ENCODE measurements at places on chromosomes 3 and 15.

GRCh38 chr3:172577987-172578570, 54.8 kb upstream of the TNFSF10 start:
- no peak for DNase-seq

- no peak for DNase-seq
Observed at GRCh38 chr3:100871306-100871705, 121.9 kb downstream of the ABI3BP start.

- DNase-seq, result no peak
Observed at GRCh38 chr15:40087991-40088928, 20.4 kb downstream of the BMF start.

GRCh38 chr15:41820791-41821423, 7.0 kb upstream of the JMJD7 start:
- no peak for DNase-seq

GRCh38 chr3:194133661-194134230, 2.2 kb upstream of the HES1 start:
- peak; percentile 12 for DNase-seq

- DNase-seq, result no peak
Observed at GRCh38 chr3:12935023-12935860, 93.9 kb upstream of the RPL32 start.

DNA sequence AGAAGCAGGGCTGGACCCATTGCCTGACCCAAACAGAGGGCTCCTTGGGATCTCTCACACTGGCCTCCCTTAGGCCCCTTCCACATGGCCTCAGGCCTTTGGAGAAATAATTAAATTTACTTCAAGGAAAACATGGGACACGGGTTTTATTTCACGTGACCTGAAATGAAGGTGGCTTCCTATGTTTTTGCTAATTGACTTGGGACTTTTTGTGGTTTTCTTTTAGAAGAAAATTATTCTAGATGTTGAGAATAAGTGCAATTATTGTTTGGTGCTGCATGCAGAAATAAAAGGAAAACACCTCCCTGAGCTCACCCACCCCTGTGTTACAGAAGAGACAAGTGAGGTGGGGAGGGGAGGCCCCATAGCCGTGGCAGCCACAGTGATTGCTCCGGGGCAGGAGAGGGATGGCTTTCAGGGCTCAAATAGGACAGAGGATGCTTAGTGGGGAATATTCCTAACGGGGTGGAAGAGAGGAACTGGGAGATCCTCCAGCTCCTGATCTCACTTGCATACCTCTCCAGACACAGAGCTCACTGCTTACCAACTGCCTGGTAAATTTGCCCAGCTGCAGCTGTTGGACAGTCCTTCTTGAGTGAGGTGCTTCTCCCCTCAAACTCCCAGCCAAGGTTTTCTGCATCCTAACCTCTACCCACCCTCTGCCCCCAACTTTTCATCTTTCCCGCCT, 29.2 kb upstream of the RPL29 start:
- DNase-seq, result no peak

- DNase-seq, result no peak
Observed at GRCh38 chr3:197801891-197802778, 11.1 kb downstream of the LRCH3 start.

- no peak for DNase-seq
Observed at GRCh38 chr3:126103121-126104027, 19.4 kb upstream of the SLC41A3 start.

DNA sequence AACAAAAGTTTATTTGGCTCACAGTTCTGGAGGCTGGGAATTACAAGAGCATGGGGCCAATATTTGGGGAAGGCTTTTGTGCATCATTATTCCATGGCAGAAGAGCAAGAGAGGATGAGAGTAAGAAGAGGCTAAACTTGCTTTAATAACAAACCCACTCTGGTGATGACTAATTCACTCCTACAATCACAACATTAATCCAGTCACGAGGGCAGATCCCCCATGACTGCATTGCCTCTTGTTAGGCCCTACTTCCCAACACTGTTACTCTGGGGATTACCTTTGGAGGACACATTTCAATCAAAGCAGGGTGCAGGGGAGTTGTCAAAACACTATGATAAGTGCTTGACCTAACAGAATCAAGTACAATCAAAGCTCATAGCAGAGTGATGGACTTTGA, 181.7 kb downstream of the BBX start:
- no peak for DNase-seq

DNA sequence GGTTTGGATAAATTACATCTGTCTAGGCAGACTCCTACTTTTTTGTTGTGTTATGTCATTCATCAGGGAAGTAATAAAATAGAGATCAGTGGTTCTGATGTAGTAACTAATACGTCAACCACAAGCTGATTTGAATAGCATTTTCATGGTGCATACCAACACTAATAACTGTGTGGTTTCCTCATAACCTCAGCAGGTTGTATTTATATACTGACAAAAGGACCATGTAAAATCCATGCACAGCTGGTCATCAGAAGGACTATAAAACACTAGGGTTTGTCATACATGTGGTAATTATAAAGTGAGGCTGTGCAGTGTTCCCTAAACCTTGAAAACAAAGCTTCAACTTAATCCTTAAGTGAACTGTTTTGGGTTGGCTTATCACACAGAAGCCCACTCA, 216.8 kb upstream of the RBMS3 start:
- DNase-seq, result no peak

GRCh38 chr3:183878071-183878470, 6.6 kb downstream of the PARL start:
- DNase-seq, result no peak

- no peak for DNase-seq
Observed at GRCh38 chr3:11140713-11141104, 13.6 kb upstream of the HRH1 start.

GRCh38 chr3:16570113-16570512, 35.1 kb downstream of the DAZL start:
- DNase-seq, result no peak

DNA sequence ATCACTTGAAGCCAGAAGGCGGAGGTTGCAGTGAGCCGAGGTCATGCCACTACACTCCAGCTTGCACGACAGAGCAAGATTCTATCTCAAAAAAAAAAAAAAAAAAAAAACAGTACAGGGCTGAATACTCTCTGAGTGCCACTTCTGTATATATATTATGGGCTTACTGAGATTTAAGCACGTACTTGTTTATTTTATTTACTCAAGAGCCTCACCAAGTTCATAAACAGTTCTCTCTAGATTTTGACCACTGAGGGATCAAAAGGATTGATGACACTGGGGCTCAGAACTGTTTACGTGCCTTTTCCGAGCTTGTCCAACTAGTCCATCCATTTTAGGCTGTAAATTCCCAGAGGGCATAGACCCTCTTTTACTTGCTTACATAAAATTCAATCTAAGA, 81.5 kb downstream of the FRMD4B start:
- DNase-seq, result no peak

DNA sequence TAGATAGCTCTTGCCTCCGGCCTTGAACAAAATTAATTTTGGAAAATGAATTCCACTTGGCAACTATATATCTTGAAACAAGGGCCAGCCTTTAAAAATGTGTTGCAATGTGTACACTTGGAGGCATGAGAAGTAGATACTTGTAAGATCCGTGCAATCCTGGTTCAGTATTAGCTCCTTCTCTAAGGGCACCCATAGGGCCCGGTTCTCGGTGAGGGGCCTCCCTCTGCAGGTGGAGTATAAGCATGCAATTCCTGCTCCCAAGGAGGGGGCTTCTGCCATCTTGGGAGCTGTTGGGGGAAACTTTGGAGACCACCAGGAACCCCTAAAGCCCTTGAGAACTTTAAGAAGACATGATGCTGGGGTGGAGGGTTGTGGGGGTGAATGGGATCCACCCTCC, 388.7 kb upstream of the RGMA start:
- no peak for DNase-seq

DNA sequence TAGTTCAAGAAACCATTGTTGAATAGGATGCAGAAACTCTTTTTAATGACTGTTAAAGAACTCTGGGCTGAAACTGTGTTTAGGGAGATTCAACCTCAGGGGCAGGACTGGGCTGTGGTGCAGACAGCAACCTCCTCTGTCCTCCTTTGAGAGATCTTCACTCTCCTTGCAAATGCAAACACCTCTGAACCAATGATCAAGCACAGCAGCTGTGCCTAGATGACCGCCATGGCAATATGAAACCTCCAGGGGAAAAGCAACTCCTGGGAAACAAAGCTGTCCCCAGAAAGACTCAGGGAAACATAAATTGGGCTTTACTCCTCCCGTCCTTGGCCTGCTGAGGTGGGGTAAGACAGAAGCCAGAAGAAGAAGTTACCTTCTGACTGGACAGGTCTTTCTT, 52.6 kb downstream of the TBC1D2B start:
- DNase-seq, result no peak

GRCh38 chr3:57958642-57959422, 49.4 kb upstream of the FLNB start:
- DNase-seq, result no peak

GRCh38 chr3:73070675-73071575, 9.5 kb downstream of the EBLN2 start:
- no peak for DNase-seq

GRCh38 chr3:72582211-72582878, 265.9 kb downstream of the SHQ1 start:
- DNase-seq, result no peak

DNA sequence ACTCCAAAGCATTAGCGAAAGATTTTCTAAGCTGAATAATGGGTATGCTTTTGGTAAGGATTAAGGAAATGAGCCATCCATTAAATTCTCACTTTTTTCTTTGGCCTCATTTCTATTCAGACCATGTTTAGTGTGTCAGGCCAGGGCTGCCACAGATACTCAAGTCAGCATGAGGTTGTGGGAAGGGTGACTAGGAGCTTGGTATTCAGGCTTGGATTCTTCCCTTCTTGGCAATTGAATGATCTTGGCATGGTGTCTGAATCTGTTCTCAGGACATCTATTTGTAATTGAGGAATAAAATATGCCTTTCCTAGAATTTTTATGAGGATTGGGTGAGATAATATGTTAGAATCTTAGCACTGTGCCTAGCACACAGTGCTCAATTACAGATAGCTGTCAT, 11.2 kb downstream of the CCNB2 start:
- DNase-seq, result no peak

DNA sequence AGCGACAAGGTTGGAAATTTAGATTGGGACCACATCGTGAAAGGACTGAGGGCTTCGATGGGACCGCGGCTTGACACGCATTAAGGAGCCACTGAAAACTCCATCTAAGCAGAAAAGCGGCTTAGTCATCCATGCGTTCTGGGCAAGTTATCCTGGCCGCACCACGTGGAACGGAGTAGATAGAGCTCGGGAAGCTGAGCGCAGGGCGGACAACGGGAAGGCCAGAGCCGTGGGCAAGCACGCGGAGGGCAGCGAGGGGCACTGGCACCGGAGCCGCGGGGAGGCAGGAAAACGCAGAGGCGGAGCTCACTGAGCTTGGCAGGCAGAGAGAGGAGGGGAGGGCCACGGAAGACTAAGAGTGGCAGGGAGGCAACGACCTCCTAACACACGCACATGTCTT, 61.3 kb upstream of the VGLL4 start:
- no peak for DNase-seq

DNA sequence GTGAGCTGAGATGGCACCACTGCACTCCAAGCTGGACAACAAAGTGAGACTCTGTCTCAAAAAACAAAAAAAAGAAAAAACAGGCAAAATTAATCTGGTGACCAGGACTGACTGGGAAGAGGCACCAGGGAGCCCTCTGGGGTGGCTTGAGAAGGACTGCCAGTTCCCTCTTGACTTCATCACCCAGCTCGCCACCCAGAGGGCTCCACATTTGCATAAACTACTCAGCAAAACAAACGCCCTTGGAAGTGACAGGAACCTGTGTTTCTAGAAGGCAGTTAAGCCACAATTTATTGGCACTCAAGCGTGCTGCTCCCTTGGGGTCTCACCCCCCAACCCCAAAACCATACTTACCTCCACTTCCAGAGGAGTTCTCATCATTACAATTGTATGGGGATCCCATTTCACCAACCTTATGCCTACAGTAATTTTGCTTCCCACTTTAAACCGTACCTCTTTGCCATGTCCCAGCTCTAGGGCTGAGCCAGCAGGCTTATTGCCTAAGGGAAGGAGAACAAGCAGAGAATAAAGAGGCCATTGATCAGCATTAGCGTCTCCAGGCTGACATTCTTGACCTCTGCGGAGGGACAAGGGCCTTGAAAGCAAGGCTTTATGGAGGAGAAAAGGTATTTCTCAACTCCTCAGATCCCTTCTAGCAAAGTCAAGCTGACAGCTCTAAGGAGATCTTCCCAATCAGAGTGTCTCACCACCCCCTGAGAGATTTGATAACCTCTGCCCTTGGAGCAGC, 357.4 kb downstream of the SHQ1 start:
- no peak for DNase-seq

GRCh38 chr3:112411425-112411824, 78.5 kb downstream of the CD200 start:
- DNase-seq, result no peak

GRCh38 chr3:96843505-96844203, 29.3 kb downstream of the EPHA6 start:
- DNase-seq, result no peak

DNA sequence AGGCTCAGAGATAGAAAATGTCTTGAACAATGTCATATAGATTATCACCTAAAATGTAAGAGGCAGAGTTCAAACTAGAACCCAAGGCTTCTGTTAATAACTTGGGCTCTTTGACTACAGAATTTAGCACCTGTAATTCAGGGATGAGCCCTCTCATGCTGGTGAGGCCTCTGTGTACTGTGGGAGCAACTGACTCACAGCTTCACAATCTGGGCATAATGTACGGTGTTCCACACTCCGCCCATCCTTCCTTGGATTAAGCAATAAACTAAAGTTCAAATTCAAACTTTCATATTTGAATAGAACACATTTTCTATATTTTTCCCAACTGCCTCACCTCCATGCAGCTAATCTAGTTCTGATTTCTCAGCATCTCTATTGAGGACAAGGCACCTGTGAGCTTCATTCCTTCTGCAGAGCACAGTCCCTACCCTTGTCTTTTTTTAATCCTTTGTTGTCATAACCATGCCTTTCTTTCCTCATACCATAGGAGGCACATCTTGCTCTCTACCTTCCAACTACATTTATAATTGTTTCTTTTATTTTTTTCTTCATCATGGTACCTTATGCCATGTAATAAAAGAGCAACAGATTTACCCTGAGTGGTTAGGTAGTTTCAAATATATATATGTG, 392.1 kb downstream of the NLGN1 start:
- no peak for DNase-seq

DNA sequence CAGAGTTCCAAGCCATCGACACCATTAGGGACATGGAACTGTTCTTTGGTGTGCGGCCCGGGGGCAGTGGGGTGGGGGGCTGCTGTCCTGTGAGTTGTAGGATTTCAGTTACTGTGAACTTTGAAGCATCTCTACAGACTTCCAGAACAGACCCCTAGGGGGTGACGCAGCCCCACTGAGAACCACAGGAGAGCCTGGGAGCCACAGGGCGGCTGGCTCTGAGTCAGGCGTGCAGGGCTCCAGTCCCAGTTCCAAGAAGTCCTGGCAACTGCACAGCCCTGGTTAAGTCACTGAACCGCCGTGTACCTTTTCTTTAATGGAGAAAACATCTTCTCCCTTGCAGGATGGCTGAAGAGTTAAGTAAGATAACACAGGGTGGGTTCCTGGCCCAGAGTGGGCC, 23.5 kb upstream of the LRTM1 start:
- no peak for DNase-seq

GRCh38 chr15:26841941-26842340, 24.9 kb upstream of the GABRA5 start:
- DNase-seq, result no peak

Measured in stimulated activated naive CD4-positive, alpha-beta T cell treated with Interleukin-2 at 50 U/mL for 16 hours (primary cell).